Right atrium auricular region (tissue), 2 donors: ENCODE measurements at places on chromosomes 16 and 17. TPM values are rescaled to one million over a fixed set of nuclear protein-coding genes. Genes with fewer than 3 reads are reported as not detected.

SHISA9 gene
- total RNA-seq, result 0.41 TPM

GRCh38 chr17:57550016-57550415, 195.1 kb downstream of the CCDC182 start:
- no peak for DNase-seq

DNA sequence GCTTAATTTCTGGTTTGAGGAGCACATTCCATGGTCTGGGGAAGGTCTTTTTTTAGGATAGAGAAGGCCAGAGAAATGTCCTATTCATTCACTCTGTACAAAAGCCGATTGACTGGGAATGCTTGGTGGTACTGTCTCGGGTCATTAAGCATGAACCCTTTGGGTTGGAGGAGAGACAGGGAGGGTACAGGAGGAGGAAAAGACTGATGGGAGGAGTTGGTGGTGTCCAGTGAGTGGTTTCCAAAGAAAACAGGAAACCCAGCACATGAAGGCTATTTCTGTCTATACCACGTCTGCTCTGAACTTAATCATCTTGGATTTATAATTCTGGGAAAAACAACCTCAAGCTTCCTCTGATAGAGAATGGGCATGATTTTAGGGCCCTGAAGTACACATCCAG, 111.9 kb downstream of the XYLT1 start:
- DNase-seq, result no peak

DNA sequence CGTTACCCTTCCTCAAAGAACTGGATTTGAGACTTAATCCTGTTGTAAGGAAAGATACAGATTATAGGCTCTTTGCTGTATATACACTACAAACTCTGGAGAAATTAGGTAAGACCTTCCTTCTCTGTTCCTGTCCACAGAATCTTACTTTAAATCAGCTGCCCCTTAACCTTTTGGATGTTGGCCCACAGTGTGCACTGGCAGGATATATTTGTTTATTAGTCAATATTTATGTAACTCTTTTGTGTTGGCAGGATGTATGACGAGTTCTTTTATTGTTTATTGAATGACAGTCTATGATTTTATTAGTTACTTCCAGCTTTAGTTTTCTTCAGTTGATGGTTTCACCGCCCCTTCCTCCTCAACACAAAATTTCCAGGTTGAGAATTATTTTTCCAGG, 19.7 kb downstream of the LRRC36 start:
- DNase-seq, result no peak

DNA sequence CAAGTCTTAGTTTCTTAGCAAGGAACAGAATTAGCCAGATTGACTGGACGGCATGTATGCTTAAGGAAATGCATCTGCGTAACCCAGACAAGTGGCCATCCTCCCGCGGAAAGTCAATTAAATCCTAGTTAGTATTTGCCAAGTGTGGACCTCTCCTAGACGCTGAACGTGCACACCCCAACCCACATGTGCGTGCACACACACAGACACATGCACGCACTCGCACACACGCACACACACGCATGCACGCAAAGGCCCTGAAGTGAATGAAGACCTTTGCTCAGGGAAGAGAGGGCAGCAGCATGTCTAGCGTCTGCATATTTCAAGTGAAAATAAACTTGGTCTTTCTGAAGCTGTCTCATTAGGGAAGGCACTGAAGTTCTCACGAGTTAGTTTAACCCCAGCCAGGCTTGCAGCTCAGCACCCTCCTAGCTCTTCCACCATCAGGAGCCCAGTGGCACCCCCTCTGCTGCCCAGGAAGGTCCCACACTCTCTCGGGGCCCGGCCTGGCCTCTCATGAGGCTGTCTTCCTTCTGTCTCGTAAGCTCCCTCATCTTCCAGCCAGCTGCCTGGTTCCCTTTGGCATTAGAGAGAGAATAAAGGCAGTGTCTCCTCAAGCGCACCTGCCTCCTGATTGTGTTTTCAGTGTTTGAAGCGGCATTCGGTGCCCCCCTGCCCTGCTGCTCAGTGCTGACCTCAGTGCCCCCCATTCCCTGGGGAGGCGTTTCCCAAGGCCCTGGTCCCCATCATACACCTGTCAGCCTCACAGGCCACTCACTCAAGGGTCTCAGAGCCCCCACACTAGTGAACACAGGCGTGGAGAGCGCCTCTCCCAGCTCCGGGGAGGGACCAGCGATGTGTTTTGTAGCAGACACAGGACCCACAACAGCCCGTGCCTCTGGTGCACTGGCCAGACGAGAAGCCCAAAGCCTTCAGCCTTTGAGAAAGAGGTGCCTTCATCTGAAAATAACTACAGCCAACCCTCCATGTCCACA, 52.2 kb upstream of the CHMP6 start:
- DNase-seq, result no peak
